Brain pericyte (primary cell): ENCODE measurements at places on chromosomes 1 and 21.
A peak's percentile ranks its signal among the peaks of the same experiment; 100 is the strongest.

- peak; percentile 21 for DNase-seq
These were observed 9.7 kb downstream of the SERINC2 start for GRCh38 chr1:31422505-31423319.

GRCh38 chr1:205370780-205371179, 14.1 kb upstream of the KLHDC8A start:
- no peak for DNase-seq

DNA sequence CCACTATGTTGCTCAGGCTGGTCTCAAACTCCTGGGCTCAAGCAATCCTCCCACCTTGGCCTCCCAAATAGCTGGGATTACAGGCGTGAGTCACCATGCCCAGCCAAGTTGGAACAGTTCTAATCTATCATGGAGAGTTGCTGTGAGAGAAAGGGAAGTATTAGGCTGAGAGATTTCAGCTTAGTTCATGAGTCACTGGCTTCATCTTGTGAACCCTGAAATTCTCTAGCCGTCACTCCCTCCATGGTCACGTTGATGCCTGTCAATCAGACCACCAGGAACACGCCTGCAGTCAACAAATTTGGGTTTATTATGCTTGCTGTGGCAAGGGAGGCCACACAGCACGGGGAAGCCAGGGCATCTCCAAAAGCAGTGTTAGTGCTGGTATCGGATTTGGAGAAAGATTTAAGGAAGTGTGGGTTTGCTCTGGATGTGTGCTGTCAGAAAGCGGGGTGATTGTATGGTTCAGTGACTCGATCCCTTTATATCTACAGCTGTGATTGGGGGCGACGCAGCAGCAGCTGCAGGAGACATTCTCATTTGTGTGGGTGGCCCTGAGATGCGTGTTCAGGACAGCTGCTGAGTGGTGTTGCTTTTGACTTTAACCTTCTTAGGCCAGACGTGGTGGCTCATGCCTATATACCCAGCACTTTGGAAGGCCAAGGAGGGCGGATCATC, 18.7 kb downstream of the UQCRHL start:
- DNase-seq: no peak

DNA sequence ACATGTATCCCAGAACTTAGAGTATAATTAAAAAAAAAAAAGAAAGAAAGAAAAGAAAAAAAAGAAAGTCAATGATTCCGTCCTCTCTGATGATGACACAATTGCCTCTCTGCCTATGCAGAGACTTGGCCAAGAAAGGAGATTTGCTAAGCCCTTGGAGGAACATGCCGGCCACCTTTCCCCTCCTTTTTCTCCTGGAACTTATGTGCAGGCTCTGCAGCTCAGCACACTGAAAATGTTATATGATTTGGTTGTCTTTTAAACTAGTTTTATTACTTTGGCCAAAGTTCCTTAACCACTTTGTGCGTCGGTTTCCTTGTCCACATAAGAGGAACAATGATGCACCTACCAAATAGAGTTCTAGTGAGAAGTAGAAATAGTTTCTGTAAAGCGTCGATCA, 111.4 kb upstream of the ZNF644 start:
- no peak for DNase-seq

- no peak for DNase-seq
These were observed 5.9 kb downstream of the IL22RA1 start for GRCh38 chr1:24136956-24137539.

DNA sequence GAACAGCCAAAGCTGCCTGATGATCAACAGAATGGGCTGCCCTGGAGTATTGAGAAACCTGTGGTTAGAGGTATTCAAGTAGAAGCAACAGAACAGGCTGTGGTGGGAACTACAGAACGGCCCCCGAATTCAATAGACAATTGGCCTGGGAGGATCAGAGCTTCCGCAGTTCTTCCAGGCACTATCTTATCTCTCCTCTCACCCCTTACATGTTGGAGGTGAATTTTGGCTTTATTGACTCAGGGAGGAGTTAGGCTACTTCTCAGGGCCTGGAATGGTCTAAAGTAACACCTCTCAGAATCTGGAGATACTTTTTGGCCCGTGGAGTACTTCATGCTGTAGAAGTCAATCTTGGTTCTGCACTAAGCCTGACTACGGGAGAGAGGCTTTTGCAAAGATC, 253.0 kb downstream of the PRDM2 start:
- DNase-seq: no peak

DNA sequence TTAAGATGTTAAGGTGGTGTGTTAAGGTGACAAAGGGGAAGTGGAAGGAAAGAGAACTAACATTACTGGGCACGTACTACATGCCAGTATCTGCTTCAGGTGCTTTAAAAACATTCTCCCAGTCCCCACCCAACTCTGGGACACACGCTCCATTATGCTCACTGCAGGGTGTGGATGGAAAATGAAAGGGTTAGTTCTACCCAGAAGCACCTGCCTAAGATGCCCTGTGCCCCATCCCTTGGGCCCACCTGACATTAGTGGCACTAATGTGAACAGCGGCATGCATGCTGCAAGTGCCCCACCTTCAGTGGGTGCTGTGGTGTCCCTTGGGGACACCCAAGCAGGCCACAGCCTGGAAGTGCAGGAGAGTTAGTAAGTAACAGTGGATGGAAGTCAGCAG, 82.9 kb upstream of the CXADR start:
- no peak for DNase-seq

GRCh38 chr21:21383126-21383525, 384.9 kb downstream of the NCAM2 start:
- DNase-seq: no peak

DNA sequence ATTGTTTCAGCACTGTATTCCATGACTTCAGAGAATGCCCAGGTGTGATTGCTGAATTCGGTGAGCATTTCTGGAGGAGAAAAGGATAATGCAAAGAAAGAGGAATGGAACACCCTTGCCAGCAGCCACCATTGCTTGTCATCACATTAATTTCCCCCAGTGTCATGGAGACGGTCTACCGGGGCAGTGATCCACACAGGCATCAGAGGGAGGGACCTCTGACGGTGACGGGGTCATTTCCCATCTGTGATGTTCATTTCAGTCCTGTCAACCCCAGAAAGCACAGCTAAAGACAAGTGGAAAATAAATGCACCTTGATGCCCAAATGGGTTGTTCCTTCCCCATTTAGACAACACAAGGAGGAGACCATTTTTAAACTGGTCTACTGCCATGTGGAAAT, 376.4 kb downstream of the PCP4 start:
- DNase-seq: no peak

GRCh38 chr1:231918239-231919015, 291.8 kb downstream of the DISC1 start:
- DNase-seq: no peak

GRCh38 chr1:15028102-15028501, 125.4 kb upstream of the TMEM51 start:
- no peak for DNase-seq

- DNase-seq: no peak
These were observed 43.4 kb upstream of the GPR88 start for GRCh38 chr1:100494393-100495084.

DNA sequence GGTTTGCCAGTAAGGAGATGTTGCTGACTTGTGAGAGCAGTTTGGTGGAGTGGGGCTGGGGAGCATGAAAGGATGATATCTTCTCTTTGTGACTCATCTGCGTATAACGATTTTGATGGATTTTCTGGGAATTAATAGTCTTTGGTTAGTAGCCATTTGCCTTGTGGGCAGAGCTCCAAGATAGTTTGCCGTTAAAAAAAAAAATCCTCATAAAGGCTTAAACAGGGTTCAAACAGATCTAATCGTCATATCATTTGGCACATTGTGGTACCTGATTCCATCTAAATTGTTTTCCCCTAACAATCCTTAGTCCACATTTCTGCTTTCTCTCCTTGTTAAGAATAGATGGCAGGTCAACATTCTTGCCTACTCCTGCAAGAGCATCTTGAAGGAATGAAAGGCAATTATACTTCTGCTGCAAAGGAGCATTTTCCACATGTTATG, 168.0 kb downstream of the PPP1R12B start:
- no peak for DNase-seq

GRCh38 chr21:25031750-25032149, 575.5 kb downstream of the MRPL39 start:
- no peak for DNase-seq

DNA sequence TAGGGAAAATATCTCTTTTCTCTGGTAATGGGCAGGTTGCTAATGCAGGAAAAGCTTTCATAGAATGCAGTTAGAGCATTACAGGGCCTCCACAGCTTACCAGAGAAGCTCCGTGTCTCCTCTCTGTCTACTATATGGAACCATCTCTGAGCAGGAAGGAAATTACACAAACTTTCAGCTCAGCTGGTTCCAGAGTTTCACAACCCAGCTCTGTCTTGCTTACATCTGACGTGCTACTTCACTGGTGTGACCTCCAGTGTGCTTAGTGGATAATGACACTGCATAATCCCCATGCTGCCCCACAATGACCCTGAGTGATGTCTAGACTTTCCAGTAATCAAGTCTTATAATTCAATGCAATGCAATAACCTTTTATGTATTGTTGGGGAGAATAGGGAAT, 4.3 kb upstream of the FGGY start:
- DNase-seq: no peak

DNA sequence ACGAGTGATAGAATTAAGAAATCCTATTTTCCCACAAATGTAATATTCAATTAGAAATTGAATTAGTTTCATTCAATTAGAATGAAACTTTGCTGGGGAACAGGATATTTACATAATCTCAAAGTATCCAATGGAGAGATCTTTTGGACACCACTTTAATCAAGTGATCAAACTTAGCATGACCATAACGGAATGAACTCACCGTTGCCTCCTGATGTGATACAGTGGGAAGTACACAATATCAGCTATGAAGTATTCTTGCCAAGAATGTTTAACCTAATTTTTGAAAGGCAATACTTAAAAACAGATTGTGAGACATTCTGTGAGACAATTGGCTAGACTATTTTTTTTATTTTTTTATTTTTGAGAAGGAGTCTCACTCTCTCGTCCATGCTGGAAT, 16.6 kb downstream of the CDKN2C start:
- DNase-seq: no peak
